B cell (primary cell): ENCODE measurements at places on chromosomes 7 and 10. TPM values are rescaled to one million over a fixed set of nuclear protein-coding genes. Genes with fewer than 3 reads are reported as not detected.

RAB19 gene
- total RNA-seq = 0.37 and 0.51 TPM in 2 replicates

FAM221A gene
- 10.7 and 10.8 TPM in 2 replicates for total RNA-seq

IFIT3 gene
- 4.0 and 4.2 TPM in 2 replicates for total RNA-seq

FZD8 gene
- 1.7 and 1.9 TPM in 2 replicates for total RNA-seq

NOS3 gene
- 0.39 TPM in 1 of 2 replicates, not detected in the other for total RNA-seq

ADAM22 gene
- total RNA-seq = 1.8 and 2.0 TPM in 2 replicates

HGF gene
- total RNA-seq = not detected in 2 replicates

MASTL gene
- total RNA-seq = 12.4 and 13.6 TPM in 2 replicates

LEP gene
- total RNA-seq = not detected in 2 replicates

FAM131B gene
- total RNA-seq = 0.05 and 0.12 TPM in 2 replicates

ADIRF gene
- total RNA-seq = not detected in 2 replicates

PLPP4 gene
- total RNA-seq = not detected in 2 replicates

GJD4 gene
- total RNA-seq = not detected in 2 replicates

ITGA8 gene
- not detected in 2 replicates for total RNA-seq

DNAH11 gene
- 0.24 TPM in 1 of 2 replicates, not detected in the other for total RNA-seq

GIMAP8 gene
- 0.47 and 0.78 TPM in 2 replicates for total RNA-seq

PNLIPRP1 gene
- not detected in 2 replicates for total RNA-seq

STRIP2 gene
- total RNA-seq = 0.39 and 0.79 TPM in 2 replicates

FGL2 gene
- 6.5 and 7.0 TPM in 2 replicates for total RNA-seq

PDE6C gene
- not detected in 2 replicates for total RNA-seq

ASZ1 gene
- not detected in 2 replicates for total RNA-seq

LIPK gene
- not detected in 2 replicates for total RNA-seq

GIMAP1 gene
- total RNA-seq = 0.30 and 0.44 TPM in 2 replicates

VOPP1 gene
- 256 and 267 TPM in 2 replicates for total RNA-seq

FAM180A gene
- not detected in 2 replicates for total RNA-seq

EPO gene
- total RNA-seq = not detected in 2 replicates

AGBL3 gene
- total RNA-seq = 10.9 and 11.1 TPM in 2 replicates

HNRNPH3 gene
- total RNA-seq = 120 and 124 TPM in 2 replicates

LRGUK gene
- 0.49 and 0.87 TPM in 2 replicates for total RNA-seq

ADAMTS14 gene
- not detected in 2 replicates for total RNA-seq

STEAP4 gene
- total RNA-seq = not detected in 2 replicates

MLXIPL gene
- total RNA-seq = not detected in 2 replicates

AGR2 gene
- not detected in 2 replicates for total RNA-seq

COL26A1 gene
- total RNA-seq = not detected in 2 replicates

AUTS2 gene
- total RNA-seq = 35.0 and 37.4 TPM in 2 replicates

PDE1C gene
- 0.52 TPM in 1 of 2 replicates, not detected in the other for total RNA-seq
